ENCODE measurements at places on chromosomes 5 and 9.

- DNase-seq = no peak
Measured at GRCh38 chr9:100425758-100426157, 1.2 kb upstream of the MSANTD3 start.

- DNase-seq = no peak
Measured at GRCh38 chr9:71875345-71875744, 35.6 kb downstream of the ABHD17B start.

DNA sequence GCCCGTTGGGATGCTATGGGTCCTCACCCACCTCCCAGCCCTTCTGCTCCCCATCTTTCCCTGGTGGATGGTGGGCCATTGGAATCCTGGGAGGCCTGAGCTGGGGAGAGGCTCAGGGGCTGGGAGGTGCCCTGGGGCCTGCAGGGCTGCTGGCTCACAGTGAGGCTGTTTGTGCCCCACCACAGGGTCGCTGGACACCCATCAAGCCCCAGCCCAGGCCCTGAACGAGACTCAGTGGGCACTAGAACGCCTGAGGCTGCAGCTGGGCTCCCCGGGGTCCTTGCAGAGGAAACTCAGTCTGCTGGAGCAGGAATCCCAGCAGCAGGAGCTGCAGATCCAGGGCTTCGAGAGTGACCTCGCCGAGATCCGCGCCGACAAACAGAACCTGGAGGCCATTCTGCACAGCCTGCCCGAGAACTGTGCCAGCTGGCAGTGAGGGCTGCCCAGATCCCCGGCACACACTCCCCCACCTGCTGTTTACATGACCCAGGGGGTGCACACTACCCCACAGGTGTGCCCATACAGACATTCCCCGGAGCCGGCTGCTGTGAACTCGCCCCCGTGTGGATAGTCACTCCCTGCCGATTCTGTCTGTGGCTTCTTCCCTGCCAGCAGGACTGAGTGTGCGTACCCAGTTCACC, 4.9 kb upstream of the AIF1L start:
- no peak for DNase-seq

GRCh38 chr5:67957374-67957773, 258.2 kb upstream of the PIK3R1 start:
- no peak for DNase-seq

DNA sequence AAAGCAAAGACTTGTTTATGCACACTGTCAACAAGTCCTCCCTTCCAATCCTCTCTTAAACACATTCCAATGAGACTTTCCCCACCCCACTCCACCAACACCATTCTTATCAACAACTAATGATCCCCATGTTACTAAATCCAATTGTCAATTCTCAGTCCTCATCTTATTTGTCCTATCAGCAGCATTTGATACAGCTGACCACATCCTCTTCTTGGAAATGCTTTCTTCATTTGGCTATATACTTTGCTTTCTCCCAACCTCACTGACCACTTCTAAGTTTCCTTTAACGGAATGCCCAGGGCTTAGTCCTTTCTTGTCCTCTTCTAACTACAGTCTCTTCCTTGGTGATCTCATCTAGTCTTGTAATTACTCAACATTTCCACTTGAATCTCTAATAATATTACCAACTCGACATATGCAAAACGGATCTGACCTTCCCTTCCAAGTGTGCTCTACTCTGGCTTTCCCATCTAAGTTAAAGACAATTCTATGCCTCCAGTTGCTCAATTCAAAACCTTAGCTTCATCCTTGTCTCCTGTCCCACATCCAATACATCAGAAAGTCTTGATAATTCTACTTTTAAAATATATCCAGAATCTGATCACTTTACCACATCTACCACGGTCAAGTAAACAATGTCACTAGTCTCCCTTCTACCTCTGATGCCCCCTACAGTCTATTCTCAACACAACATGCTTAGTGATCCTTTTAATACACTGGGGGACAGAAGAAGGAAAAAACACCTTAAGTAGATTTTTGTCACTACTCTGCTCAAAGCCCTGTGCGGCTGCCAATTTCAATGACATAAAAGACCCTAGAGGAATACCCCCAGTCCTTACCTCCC, 25.5 kb downstream of the AGTPBP1 start:
- DNase-seq = no peak

- no peak for DNase-seq
Measured at GRCh38 chr5:117733051-117733450, 1158.4 kb upstream of the SEMA6A start.

DNA sequence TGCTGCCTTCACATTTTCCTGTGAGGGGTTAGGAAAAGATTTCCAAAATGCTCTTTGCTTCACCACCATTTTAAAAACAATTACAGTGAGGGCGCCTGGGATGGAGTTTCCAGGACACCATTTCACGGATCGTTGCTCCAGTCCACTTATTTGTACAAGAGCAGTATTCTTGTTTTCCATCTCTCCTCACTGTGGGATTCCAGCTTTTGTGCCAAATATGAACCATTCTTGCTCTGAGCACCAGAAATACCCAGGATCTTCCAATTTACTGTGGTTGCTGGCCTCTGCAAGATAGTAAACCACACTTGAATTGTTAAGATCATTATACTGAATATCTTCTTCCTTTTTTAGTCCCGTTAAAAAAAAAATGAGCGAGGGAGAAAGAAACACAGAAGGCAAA, 899.5 kb downstream of the TLE1 start:
- DNase-seq = no peak

- no peak for DNase-seq
Measured at GRCh38 chr5:69404659-69405330, 10.1 kb upstream of the MARVELD2 start.

GRCh38 chr5:58498340-58498942, 7.2 kb downstream of the GAPT start:
- no peak for DNase-seq

DNA sequence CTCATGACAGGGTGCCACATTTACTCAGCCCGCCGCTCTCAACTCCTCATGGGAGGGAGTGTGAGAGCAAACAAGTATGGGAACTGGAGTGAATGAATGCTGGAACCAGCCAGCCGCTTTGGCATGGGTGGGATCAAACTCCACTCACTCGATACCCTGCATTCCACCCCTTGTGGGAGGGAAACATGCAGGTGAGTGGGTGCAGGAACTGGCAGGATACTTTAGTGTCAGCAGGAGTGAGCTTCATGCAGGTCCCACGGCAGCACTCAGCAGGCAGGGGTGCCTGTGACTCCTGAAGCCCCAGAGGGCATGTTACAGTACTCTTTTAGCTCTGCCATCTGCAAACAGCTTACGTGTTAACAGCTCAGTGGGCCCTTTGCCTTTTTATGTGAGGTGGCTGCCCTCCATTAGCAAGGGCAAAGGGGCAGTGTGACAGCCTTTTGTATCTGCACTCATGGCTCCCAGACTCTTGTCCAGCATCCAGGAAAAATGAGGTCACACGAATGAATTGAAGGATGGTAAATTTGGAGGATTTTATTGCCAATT, 433.2 kb upstream of the NMUR2 start:
- no peak for DNase-seq

DNA sequence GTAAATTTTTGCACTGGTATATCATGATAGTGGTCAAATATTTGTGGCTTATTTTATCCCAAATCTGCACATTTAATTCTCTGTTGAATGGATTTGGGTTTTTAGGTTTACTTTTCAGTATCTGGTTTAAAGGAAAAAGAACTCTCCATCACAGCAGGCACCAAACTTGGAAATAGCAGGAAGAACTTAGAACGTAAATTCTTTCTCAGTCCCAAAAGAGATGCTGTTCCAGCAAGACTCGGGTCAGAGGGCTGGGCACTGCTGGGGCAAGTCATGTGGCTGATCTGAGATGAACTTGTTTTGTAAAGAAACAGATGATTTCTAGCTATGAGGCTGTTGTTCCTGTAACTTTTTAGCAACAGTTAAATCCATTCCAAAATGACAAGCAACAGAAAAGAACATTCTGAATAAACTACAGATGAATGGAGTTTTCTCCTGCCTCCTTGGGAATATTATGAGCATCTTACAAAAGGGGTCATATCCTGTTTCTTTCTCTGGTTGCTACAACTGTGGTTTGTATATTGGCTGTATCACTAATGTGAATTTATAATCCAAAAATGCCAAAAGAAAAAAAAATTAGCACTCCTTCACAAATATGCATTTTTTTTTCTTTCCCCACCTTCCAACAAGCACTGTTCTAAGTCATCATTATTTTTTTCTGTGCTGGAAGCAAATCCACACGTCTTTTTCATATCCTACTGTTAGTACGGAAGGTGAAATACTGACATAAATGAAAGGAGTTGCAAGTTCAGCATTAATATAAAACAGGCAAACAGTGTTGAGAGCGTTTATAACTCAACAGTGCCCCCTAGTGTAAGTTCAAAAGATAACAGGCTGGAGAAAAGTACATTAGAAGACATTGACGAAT, 31.1 kb downstream of the OR2K2 start:
- DNase-seq = no peak

DNA sequence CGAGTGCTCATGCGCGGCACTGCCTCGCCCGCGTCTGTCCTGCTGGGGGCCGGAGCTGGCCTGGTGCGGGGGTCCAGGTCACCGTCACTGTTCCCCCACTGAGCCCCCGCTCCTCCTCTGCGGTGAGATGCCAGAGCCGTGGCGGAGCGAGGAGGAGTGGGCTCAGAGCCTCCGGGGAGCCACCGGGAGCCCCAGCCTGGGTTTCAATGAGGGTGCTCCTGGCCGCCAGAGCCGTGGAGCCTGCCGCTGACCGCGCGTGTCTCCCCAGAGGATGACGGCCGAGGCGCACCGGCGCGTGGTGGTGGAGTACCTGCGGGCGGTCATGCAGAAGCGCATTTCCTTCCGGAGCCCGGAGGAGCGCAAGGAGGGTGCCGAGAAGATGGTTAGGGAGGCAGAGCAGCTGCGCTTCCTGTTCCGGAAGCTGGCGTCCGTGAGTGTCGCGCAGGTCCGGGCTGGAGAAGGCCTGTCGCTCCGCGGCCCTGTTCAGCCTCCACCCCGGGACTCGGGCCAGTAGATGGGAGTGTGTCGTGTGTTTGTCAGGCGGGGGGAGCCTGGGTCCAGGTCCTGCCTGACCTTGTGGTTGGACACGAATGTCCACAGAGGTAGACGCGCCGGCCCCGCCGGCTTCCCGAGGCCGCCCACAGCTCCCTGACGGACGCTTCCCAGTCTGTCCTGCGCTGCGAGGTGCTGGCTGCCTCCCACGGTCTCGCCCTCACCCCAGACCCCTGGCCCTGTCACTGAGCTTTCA, 22.0 kb downstream of the EXOC3 start:
- no peak for DNase-seq

GRCh38 chr5:172669386-172670004, 28.4 kb downstream of the NEURL1B start:
- no peak for DNase-seq

- DNase-seq = no peak
Measured at GRCh38 chr9:105500108-105500766, 52.4 kb downstream of the FSD1L start.

DNA sequence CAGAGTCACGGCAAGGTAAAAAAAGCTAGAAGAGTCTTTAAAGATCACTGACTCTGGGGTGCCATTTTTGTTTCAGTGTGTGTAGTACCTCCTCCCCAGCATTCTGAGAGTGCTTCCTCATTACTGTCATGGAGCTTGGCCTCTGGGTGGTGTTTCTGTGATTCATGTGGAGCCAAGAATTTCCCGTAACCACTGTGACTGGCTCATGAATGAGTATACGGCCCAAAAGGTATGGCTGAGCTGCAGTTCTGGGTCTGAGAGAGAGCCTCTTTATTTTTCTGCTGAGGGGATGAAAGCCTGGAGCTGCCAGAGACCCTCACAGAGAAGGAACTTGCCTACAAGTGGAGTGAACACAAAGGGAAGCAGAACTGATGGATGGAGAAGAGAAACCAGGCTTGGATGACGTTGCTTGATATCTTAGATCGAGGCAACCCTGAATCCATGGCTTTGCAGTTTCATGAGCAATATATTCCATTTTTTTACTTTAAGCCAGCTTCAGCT, 85.6 kb downstream of the PTTG1 start:
- no peak for DNase-seq

GRCh38 chr5:146906803-146907202, 28.2 kb upstream of the PPP2R2B start:
- DNase-seq = no peak

- no peak for DNase-seq
Measured at GRCh38 chr5:134047687-134048056, 42.9 kb upstream of the VDAC1 start.

DNA sequence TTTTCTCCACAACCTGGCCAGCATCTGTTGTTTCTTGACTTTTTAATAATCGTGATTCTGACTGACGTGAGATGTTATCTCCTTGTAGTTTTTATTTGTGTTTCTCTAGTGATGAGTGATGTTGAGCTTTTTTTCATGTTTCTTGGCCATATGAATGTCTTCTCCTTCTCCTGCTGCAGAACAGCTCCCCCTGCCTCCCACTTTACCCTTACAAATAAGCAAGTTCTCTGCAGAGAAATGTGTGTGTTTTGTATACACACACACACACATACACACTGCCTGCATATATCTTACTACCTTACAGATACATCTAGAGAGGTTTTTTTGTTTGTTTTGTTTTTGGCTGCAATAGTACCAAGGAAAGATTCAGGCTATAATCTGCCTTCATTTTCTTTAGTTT, 88.7 kb upstream of the PHF24 start:
- no peak for DNase-seq

- DNase-seq = no peak
Measured at GRCh38 chr9:101054657-101055056, 26.1 kb downstream of the PLPPR1 start.

GRCh38 chr9:108860764-108861163, 1.3 kb upstream of the ACTL7A start:
- no peak for DNase-seq

DNA sequence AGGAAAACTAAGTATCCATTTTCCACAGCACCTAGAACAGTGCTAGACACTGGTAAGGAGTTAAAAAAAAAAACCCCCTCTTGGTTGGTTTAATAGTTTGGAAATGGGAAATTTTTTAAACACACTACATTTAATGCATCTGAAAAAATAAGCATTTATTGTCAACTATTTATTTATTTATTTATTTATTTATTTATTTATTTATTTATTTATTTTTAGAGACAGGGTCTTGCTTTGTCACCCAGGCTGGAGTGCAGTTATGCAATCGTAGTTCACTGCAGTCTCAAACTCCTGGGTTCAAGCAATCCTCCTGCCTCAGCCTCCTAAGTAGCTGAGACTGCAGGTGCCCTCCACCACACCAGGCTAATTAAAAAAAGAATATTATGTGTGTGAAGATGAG, 51.6 kb downstream of the SNCAIP start:
- no peak for DNase-seq

- DNase-seq = no peak
Measured at GRCh38 chr5:124789104-124789605, 42.7 kb upstream of the ZNF608 start.

DNA sequence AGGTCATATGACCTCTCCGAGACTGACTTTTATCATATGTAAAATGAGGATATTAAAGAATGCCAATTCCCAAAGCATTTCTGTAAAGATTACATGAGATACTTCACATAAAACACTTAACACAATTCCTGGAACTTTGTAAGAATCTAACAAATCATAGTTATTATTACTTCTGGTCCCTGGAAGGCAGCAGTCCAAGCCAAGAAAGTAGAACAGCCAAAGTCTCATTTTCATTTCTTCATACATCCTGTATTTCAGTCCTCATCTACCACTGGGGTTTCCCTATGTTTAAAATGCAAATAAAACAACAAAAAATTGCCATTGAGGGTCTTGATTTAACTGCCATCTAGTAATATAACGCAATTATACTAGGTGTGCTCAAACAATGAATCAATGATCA, 179.5 kb downstream of the MARCHF11 start:
- no peak for DNase-seq

Measured in T-helper 9 cell (primary cell).